ENCODE measurements at places on chromosomes 2 and 18.
A peak's percentile ranks its signal among the peaks of the same experiment; 100 is the strongest.

DNA sequence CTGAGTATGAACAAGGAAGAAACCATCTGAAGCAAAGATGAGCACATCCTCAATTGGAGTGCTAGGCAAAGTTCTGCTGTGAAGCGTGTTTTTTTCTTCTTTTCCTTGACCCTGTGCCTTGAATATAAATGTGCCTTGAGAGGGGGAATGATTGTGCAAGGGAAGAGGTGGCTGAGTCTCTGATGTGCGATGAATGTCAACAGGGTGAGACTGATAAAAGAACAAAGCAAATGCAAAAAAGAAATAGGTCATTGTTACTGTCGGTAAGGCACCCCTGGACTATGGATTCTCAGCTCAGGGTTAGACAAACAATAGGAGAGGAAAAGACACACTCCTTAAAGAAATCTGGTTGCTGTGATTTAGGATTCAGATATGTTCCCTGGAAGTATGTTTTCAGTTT is 54.5 kb downstream of the HDHD2 start:
- no peak for DNase-seq

- no peak for DNase-seq
Observed at GRCh38 chr18:10015288-10015701, 101.5 kb downstream of the VAPA start.

GRCh38 chr2:1497122-1497611 is 83.9 kb downstream of the TPO start:
- DNase-seq, result no peak

- no peak for DNase-seq
Observed at GRCh38 chr18:74281011-74281979, 10.5 kb downstream of the CYB5A start.

- DNase-seq, result peak; percentile 21
Observed at GRCh38 chr18:63267975-63268721, 51.4 kb downstream of the BCL2 start.

DNA sequence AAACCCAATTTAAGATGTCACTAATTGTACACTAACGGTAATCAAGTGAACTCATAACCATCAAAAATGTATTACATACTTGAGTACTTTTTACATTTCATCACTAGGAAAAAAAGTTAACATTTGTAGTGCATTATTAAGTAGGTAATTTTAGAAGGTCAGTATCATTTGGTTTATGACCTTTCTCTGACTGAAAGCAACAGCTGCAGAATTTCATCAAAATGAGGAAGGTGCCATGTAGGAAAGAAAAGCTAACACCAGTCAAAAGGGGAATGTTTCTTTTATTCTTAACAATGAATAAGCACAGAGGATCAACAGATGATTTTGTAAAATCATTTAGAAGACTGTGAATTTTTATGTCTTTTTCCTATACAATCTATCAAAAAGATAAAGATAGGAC is 79.0 kb downstream of the PIGN start:
- DNase-seq, result no peak

- no peak for DNase-seq
Observed at GRCh38 chr18:28594034-28594433, 417.1 kb upstream of the CDH2 start.

- DNase-seq, result no peak
Observed at GRCh38 chr2:238898534-238899281, 50.8 kb downstream of the TWIST2 start.

GRCh38 chr2:109387221-109387735 is 226.5 kb downstream of the SEPTIN10 start:
- no peak for DNase-seq

- DNase-seq, result peak; percentile 58
Observed at GRCh38 chr2:174748948-174749347, 15.3 kb downstream of the CHRNA1 start.

GRCh38 chr2:187502467-187502866 is 51.8 kb downstream of the TFPI start:
- no peak for DNase-seq

DNA sequence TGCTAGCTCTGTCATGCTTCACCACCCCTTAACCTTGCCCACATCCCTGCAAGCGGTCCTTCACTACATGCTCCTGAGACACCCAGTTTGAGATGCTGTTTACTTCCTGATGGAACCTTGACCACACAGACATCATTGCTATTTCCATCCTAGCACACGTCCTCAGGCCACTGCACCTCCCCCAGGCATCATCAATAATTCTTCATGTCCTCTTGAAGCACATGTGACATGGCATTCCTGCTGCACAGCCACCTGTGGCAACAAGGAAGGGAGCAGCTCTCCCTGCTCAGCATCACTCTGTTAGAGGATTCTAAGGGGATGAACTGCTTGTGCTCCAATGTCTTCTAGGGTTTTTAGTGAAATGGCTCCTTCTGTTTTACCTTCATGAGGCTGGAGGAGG is 26.1 kb upstream of the ST3GAL5 start:
- no peak for DNase-seq

DNA sequence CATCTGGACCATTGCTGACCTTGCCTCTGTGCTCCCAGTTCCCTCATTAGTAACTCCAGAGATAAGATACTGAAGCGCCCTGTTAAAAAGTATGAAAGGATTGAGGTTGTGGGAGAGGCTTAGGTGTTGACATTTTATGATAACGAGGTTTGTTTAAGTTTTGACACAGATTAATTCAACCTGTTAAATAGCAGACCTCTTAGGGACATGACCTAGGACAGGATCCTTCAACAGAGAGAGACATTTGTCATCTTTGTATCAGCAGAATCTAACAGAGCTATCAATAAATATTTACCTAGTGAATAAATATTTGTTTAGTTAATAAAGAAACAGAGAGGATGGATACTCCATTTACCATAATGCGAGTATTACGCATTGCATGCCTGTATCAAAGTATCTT is 99.5 kb downstream of the DCC start:
- no peak for DNase-seq

GRCh38 chr2:238344517-238344916 is 24.2 kb downstream of the TRAF3IP1 start:
- no peak for DNase-seq

- no peak for DNase-seq
Observed at GRCh38 chr18:8106603-8107002, 502.6 kb upstream of the RAB12 start.

- peak; percentile 78 for DNase-seq
Observed at GRCh38 chr18:44758861-44759631, 78.4 kb downstream of the SETBP1 start.

DNA sequence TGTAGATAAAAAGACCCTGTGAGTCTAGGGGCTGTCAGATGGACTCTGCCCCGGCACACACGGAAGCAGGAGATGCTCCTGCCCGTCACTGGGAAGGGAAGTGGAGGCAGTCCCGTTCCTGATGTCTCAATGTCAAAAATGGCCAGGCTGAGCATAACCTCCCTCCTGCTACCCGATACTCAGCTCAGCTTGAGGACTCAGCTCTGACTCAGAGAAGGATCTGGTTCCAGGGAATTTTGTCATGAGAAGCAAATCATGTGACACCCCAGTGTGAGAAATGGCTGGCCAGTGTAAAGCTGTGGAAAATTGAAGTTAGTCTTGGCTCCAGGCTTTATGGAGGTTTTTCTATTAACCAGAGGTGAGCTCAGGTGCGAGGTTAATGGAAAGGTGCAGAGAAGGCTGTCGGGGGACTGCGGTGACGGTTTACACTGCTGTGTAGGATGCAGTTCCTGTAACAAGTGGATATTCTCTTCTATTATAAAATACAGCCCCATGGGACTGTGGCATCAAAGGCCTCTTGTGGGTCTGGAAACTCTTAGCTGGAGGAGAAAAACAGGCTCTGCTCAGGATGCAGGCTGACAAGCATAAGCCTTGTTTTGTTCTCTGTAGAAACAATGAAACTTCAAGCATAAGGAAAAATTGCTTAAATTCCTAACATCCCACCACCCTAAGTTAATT is 24.7 kb upstream of the AGAP1 start:
- no peak for DNase-seq

DNA sequence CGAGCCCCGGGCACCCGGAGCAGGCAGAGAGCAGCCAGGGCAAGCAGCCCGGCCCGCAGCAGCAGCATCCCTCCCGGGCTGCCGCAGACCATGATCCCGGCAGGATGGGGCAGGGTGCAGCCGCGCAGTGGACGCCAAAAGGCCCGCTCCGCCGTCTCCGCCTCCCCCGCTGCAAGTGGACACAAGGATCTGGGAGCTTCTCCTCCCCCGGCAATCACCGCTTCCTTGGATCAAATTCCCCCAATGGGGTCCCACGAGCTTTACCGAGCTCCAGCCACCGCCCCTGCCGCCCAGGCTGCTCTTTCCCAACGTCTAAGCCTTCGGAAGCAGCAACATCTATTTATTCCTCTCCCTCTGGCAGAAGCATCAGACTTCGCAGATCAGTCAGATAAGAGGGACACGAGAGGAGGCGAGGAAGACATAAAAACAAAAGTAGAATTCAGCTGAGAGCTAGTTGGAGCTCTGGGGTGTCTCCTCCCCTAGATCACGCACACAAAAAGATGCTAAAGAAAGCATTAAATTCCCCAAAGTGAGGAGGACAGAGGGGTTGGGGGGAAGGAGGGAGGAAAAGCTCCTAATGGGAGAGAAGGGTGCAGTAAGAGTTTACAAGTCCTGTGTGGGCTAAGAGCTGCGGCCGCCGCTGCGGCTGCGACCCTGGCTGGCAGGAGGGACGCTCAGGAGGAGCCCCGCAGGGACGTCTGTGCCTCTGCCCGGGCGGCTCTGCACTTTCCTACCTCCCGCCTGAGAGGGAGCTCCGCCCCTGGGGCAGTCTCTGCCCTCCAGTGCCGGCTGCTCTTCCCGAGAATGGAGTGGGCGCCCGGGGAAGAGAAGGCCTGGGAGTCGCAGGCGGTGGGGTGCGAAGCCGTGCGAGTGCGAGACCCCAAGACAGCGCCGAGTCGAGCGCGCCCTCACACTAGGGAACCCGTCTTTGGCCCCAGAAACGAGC is at the start of gene FRZB:
FRZB (minus strand) TSS at position 177 of the 946 bp plus-strand sequence; CDS start at position 92, 85 bp downstream.
- DNase-seq, result peak; percentile 27

DNA sequence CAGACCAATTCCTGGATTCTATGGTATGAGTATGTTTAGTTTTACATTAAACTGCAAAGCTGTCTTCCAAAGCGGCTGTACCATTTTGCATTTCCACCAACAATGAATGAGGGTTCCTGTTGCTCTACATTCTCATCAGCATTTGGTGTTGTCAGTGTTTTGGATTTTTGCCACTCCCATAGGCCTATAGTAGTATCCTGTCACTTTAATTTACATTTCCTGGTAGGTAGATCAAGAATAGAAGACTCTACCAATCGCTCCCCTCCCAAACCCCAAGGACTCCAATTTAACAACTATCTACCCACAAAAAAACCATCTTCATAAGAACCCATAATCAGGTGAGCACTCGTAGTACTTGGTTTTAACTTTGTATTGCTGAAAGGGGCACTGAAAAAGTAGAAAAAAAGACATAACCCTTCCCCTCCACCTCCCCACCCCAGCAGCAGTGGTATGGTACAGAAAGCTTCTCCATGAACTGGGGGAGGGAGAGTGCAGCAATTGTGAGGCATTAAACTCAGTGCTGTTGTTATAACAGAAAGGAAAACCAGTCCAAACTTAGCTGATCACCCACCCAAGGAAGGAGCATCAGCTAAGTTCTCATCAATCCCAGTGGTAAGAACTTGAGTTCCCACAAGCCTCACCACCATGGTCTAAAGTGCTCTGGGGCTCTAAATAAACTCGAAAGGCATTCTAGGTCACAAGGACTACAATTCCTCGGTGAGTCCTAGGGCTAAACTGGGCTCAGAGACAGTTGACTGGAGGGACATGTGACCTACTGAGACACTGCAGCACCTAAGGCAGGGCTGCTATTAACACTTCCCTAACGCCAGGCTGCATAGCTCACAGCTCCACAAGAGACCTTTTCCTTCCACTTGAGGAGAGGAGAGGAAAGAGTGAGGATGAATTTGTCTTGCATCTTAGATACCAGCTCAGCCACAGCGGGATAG is 35.5 kb upstream of the CYTIP start:
- DNase-seq, result no peak

GRCh38 chr2:21461754-21462240 is 338.0 kb downstream of the TDRD15 start:
- DNase-seq, result no peak

DNA sequence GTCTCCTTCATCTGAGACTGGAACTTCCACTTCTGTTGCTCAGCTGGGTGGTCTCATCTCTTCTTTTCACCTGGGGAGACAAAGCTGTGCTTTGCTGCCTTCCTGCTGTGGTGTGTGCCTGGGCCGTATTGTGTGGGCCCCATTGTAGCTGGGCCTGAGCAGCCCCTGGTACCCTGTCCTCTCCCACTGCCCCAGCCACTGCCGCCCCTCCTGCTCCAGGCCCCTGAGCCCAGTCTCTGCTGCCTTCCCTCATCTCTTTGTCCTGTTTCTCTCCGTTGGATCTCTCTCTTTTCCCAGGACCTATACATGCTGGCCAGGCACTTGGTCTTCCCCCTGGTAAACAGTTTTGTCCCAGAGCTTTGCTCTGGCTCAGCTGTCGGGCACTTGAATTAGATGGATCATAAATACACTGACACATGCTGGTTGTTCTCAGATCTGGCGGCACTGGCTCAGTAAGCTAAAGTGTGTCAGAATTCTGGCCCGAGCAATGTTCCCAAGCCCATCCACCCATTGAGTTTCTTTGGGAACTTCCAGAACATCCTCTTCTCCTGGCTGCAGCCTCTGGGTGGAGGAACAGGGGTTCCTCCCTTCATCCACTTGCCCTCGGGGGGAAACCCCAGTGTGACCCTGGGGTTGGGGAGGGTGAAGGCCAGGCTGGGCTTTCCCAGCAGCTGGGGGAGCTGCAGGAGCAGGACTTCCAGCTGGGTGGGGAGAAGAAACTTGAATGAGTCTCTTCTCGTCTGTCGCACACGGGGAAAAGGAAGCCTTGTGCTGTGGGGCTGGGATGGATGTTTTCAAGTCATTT is 99.0 kb downstream of the DGKD start:
- no peak for DNase-seq

- DNase-seq, result no peak
Observed at GRCh38 chr18:75160364-75160763, 48.6 kb downstream of the PTGR3 start.

DNA sequence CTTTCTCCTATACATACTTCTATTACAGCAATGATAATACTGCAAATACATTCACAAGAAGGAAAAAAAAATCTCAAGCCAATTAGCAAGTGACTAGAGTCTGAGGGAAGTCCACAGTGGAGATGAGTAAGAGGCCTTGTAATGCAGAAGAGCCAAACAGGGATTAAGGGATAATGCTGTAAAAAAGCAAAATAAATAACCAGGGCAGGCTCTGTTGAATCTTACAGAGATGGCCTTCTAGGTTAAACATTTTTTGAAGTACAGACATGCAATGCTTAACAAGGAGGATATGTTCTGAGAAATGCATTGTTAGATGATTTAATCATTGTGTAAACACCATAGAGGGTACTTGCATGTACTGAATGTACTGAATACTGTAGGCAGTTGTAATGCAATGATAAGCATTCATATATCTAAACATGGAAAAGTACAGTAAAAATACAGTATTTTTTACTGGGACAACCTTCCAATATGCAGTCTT is 122.1 kb upstream of the RMDN2 start:
- no peak for DNase-seq

- no peak for DNase-seq
Observed at GRCh38 chr2:201362396-201362795, 5.3 kb upstream of the FLACC1 start.

DNA sequence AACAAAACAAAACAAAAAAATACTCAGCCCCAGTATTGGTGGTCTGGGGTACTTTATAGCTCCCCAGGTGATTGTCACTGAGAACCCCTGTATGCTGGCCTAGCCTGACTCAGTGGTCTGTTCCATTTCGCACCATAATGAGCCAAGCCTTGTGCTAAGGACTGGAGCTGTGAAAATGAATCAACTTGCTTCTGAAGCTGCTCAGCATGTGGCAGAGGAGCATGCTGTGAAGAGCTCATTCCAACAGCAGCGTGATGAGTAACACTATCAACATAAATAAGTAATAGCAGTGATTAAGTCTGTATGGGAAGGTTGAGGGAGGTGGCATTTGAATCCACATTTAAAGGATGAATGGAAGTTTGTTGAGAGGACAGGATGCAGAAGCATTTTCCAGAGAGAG is 67.2 kb upstream of the ATL2 start:
- no peak for DNase-seq

Measured in GM20000 (cell line).